ENCODE measurements at places on chromosomes 7 and 10.

DNA sequence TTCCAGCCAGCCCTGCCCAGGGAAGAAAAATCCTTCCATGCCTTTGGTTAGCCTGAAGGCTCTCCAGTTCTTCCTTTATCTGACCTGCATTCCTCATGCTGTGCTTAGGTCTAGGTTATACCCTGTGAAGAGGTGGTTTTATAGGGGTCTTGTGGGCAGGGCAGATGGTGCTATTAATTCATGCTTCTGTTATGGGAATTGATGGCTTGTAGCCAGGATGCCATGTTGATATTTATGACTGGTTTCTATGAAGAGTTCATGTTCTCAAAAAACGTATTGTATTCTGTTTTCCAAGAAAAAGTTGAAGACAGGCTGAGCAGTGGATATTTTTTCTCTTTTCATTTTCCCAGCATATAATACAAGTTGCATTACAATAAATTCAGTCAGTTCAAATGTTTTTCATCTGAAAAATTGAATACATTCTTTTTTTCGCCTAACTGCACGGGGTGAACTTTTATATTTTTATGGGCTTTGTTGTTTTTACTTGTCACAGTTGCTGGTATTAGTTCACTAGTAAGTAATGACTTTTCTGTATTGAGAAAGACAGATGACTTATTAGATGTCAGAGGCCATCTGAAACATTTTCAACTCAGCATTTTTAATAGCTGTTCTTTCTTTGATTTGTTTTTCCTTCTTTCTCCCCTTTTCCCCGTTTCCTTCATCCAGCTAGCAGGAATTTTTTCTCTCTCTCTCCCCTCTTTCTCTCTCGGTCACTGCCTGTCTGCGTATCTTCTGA is 322.8 kb downstream of the LRMDA start:
- ATAC-seq: no peak

DNA sequence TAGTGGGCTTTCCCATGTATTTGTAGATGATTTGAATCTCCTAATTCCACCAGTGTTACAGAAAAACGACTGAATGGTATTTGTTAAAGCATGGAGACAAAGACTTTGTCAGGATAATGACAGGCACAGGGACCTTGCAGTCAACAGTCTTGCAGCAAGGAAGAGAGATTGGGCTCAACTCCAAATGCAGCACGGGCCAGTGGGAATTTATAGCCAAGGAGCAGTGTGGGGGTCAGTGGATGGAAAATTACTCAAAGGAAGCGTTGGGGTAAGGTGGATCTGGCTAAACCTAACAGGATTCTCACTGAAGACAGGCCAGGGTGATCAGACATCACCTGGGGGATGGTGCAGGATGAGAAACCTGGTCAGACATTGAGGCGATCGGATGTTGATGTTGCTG is 24.3 kb downstream of the CPVL start:
- ATAC-seq: no peak

DNA sequence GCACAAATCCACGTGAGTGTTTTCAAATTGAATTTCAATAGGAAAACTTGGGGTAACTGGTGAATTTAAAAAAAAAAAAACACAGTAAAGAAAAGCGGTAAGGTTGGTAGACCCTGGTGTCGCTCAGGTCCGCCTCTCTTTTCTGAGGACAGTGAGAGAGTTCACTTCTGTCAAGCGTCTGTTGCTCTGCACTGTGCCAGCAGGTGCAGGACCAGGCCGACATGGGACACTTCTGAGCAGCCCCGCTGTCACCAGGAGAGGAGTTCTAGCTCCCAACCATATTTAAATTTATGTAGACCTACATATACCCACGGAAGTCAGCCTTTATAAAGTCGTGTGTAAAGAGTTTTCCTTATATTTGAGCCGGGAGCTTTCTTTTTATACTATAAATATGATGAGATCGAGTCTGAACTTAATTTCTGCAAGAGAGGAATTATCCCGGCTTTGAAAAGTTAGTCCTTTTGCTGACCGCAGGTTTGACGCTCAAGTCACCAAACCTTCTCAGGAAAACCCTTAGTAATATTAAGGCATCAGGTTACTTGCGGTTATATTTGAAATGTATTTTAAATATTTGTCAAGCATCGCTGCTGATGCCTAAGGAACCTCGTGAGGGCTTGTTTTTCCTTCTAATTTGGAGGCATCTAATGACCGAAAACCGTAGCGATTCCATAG is 531 bp downstream of the IKZF1 start:
- ATAC-seq: peak; percentile 66

DNA sequence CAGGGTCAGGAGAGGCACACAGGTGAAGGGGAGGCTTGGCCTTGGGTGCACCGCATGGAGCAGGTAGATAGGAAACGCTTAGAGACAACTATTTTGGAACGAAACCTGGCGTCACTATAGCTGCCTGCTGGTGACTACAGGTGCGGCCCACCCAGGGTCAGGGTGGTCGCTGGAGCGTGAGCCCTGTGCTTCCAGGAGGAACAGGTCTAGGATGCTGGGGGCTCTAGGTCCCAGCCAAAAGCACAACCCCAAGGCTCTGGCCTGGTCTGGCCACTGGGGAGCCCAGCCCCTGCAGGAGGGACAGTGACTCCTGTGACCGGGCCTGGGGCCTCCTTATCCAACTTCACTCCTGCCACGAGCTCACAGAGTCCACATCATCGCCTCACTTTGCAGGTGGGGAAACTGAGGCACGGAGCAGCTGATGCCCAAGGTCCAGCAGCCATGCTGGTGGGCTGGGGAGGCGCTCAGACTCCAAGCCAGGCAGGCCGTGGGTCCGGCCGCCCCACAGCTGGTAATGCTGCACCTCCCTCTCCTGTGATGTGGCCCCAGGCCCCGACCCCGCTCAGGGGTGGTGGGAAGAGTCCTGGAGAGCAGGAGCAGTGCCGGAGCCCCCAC is 9.0 kb downstream of the LFNG start:
- ATAC-seq: no peak

DNA sequence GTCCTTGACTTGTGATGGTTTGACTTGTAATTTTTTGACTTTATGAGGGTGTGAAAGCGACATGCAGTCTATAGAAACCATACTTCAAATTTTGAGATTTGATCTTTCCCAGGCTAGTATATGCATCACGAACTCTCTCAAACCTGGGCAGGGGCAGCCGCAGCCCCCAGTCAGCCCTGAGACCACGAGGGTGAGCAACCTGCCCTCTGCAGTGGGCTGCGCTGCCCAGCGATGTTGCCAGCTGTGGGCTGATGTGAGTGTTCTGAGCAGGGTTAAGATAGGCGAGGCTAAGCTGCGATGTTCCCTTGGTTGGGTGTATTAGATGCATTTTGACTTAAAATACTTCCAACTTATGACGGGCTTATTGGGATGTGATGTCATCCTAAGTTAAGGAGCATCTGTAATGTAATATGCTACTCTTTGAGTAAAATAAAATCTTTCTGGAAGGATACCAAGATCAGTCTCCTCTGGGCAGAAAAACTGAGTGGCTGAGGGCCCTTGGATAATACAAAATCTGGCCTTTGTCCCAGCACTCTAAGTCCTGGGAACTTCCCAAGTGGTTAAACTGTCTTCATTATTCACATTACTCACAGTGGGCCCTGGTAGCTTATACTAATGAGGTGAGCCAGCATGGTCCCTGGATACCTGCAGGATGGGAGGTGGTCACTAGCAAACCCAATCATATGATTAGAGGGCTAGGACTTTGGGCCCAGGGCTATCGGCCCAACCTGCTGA is 28.4 kb upstream of the CNPY1 start:
- ATAC-seq: no peak

DNA sequence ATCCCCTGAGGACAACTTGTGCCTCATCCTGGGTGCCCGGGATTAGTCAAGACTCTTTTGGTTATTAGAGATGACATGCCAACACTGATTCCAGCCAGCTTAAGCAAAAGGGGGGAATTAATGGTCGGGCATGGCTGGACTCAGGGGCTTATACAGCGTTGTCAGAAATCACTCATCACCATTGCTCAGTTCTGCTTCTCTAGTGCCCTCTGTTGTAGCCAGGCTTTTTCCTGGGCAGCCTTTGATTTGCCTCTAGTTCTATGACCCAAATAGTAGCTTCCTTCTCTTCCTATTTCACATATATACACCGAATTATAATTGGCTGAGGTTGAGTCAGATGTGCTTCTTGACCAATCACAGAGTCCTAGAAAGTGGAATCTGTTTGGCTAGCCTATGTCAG is 192.0 kb upstream of the HABP2 start:
- no peak for ATAC-seq

GRCh38 chr10:34154383-34154900 is 660.7 kb downstream of the PARD3 start:
- ATAC-seq: no peak

DNA sequence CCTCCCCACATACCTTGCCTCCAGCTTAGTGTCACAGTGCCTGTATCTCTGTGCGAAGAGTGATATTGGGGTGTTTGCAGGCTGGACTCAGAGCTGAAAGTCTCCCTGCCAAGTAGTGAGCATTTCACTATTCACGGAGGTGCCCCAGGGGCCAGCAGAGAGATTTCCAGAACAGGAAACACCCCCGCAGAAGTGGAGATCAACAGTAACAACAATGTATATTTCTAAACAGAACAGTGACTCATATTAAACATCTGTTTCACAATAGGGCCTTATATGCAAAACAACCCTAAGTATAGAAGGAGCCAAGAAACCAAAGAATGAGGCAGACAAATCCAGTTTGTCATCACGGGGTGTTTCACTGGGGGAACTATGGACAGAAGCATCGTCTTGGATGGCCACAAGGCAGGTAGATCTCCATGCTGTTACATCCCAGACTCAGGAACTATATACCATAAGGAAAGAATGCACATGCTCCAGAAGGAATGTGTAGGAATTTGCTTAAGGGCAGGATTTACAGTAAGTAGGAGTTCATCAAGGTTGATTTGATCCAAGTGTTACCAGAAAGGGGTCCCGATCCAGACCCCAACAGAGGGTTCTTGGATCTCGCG is 29.3 kb upstream of the CCL24 start:
- peak; percentile 94 for ATAC-seq

DNA sequence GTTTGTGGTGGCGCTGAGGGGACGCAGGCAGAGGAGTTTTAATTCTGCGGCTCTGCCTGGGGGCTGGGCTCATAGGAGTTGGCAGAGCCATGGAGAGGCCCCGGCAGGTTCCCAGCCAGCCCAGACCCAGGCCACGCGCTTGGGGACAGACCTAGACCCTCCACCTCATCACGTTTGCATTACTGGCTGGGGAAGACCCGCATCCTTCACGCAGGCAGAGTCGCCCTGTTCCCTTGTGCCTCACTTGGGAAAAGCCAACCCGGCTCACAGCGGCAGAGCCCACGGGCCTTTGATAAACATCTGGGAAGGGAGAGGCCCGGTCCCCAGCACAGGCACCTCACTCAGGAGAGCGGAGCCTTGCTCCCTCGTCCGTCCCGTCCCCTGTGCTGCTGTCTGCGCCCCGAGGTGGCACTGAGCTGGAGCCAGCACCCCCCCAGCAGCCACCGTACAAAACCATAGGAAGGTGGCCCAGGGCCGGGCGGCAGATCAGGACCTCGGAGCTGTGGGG is 112.8 kb downstream of the CYTH3 start:
- ATAC-seq: no peak

- ATAC-seq: no peak
These were observed 19.6 kb downstream of the ASAH2 start for GRCh38 chr10:50231515-50232260.

DNA sequence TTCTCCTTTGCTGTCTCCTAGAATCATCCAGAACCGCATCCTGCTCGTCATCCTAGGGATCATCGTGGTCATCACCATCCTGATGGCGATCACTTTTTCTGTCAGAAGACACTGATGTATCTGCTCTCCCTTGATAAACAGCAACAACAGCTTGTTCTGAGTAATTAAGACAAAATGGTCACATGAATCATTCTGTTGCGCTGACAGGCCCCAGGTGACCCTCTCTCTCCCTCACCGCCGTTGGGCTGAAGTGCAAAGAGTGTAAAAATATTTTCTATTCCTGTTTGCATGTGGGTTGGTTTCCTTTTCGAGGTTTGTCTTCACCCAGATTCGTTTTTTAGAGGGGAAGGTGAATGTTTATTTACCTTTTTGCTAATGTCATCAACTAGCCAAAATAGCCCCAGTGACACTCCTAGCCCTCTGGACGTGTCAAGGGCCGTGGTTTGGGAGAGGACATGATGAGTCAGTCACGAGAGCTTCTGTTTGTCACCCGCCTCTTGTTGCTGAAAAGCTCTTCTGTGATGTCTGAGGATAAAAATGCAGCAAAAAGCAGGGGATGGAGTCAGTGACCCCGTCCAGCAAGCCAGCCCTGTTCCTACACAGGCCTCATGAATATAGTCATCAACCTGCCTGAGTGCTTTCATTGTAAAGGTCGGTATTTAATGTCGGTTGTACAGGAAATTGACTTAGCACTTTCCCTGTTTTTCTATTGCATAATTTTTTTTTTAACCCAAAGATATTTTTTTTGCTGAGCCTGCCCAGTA is 134.6 kb upstream of the TCF7L2 start:
- ATAC-seq: no peak

DNA sequence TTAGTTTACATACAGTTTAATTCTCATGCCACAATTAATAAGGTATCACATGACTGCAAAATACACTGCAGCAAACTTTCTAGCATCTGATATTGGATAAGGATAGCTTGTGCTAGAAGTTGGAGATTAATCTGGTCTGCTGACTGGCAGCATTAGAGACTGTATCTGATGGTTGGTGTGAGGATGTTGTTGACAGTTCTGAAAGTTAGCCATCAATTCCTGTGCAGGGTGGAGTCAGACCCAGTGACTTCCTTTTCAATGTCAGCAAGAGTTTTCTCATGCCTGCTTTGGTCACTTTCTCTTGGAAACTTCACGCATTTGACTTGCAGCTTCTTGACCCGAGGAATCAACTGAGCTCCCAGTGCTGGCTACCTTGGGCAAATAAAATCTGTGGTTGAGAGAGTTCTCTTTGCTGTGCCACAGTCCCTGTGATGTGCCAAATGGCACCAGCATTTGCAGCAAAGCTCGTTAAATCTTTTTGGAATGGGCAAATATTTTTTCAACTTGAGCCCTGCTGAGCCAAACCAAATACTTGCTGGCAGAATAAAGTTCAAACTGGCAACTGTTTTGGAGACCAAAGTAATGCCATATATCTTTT is 233.0 kb downstream of the TRIL start:
- no peak for ATAC-seq

- no peak for ATAC-seq
These were observed 194.4 kb upstream of the IMMP2L start for GRCh38 chr7:111756687-111757178.

DNA sequence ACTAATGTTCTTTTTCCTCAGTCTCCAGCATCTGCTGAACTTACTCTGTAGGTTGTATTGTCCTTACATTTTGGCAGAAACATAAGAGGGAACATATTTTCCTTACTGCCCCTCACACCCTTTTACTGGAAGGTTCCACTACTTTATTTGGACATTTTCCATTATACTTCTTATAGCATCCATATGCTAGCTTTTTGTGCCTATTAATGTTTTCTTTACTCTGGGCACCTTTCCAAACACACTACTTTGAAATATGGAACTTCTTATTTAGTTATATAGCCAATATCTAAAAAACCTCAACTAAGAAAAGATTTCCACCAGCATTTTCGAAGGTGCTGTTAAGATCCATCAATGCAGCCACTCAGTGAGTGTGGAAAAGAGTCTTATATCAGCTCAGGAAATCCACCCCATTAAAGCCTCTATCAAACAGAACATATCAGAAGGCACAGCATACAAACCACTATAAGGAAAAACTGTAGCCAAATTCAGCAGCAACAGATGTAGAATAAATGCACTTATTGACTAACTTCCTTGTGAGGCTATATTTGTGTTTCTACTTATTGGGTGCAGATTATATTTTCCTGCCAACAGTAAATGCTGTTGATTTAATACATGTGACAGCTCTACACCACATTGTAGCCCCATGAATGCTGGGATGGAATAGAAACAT is 272.5 kb upstream of the SEMA3E start:
- ATAC-seq: no peak

GRCh38 chr7:4792537-4793126 is 17.2 kb downstream of the AP5Z1 start:
- peak; percentile 15 for ATAC-seq

Data from activated CD4-positive, CD25-positive, alpha-beta regulatory T cell treated with anti-CD3 and anti-CD28 coated beads, Interleukin-2, amount 50 U/mL, for 24 hours (primary cell).